ENCODE measurements at places on chromosomes 16 and 17. TPM values are rescaled to one million over a fixed set of nuclear protein-coding genes. Genes with fewer than 3 reads are reported as not detected.
A peak's percentile ranks its signal among the peaks of the same experiment; 100 is the strongest.

DNA sequence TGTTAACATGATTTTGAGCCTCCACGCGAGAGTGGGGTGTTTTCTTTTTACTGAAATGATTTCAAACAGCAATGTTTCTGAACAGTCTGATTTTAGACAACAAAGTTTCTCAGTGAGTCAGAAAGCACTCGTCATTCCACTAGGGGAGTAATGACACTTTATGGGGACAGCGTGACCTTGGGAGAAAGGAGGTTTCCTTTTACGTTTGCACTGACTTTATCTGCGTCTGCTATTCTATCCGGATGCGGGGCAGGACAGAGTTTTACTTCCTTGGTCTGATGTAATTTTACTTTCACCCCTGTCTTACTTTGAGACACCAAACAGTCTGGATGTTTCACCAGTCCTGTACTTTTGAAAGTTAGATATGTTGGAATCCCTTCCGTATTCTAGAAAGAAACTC, 20.7 kb downstream of the SLC47A1 start:
- H3K27me3 ChIP-seq: no peaks in the 10 kb centered on the region
- H3K36me3 ChIP-seq: no peaks in the 10 kb centered on the region
- DNase-seq: no peak
- H3K4me1 ChIP-seq: peaks cover 12% of the 10 kb centered on the region
- H3K27ac ChIP-seq: peak overlapping the region; percentile 66

DNA sequence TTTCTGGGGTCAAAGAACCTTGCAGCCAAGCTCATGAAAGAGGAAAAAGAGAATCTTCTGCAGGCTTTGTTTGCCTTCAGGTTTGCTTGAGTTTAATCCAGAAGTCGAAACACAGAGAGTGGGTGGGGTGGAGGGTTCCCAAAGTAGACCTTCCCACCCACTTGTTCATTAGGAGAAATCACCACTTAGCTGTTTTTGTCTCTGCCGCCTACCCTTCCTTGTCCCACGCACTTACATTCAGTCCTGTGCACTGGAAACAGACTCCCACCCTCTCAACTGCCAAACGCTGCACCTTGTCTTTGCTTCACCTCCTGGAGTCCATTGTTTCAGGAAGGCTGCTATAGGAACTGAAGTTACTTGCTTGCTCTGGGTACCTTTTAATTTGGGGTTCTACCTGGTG, 38.6 kb upstream of the RBFOX1 start:
- no peaks in the 10 kb centered on the region for H3K27me3 ChIP-seq
- H3K4me1 ChIP-seq: no peaks in the 10 kb centered on the region
- H3K36me3 ChIP-seq: no peaks in the 10 kb centered on the region
- H3K27ac ChIP-seq: no peak overlapping the region

DNA sequence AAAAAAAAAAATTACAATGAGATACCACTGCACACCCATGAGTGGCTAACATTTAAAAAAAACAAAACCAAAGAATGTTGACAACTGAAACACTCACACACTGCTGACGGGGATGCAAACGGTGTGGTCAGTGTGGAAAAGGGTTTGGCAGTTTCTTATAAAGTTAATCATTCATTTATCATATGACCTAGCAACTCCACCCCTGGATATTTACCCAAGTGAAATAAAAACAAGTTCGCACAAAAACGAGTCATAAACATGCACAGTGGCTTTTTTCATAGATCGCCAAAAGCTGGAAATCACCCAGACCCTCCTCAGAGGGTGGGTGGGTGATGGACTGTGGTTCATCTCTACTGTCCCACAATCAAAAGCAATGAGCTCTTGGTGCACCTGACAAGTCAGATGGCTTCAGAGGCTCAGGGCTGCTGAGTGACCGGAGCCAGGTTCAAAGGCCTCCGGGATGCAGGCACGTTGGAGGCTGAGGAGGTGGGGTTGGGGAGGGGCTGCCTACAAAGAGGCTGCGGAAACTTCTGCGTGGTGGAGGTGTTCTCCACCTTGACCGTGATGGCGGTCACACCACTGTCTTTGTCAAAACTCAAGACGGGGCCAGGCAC, 14.2 kb downstream of the RAB40B start:
- DNase-seq: no peak
- H3K27me3 ChIP-seq: no peaks in the 10 kb centered on the region
- H3K36me3 ChIP-seq: no peaks in the 10 kb centered on the region
- H3K27ac ChIP-seq: no peak overlapping the region
- peaks cover 1% of the 10 kb centered on the region for H3K4me1 ChIP-seq
- H3K4me3 ChIP-seq: no peak overlapping the region

DNA sequence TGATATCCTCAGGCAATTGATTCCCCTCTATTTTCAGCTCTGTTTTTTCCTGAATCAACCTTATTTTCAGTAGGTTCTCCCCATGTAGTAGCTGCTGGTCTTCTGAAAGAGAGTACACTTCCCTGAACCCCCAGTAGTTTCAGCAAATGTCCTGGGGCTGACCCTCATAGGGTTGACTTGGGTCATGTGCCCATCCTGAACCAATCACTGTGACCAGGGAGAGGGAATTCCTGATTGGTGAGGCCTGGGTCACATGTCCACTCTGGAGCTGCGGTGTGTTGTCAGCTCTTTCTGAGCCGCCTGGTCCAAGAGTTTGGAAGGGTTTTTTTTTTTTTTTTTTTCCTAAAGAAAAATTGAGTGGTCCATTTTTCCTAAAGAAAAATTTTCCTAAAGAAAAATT, 8.3 kb upstream of the ZKSCAN2 start:
- no peak for DNase-seq
- H3K4me3 ChIP-seq: no peak overlapping the region
- no peaks in the 10 kb centered on the region for H3K4me1 ChIP-seq
- no peak overlapping the region for H3K27ac ChIP-seq
- H3K36me3 ChIP-seq: no peaks in the 10 kb centered on the region
- no peaks in the 10 kb centered on the region for H3K27me3 ChIP-seq

GRCh38 chr16:22675745-22676540, 138.0 kb upstream of the HS3ST2 start:
- H3K4me3 ChIP-seq: no peak overlapping the region
- H3K4me1 ChIP-seq: no peaks in the 10 kb centered on the region
- H3K36me3 ChIP-seq: no peaks in the 10 kb centered on the region
- H3K27me3 ChIP-seq: no peaks in the 10 kb centered on the region
- DNase-seq: no peak

- DNase-seq: peak; percentile 71
- H3K27me3 ChIP-seq: no peaks in the 10 kb centered on the region
- H3K4me1 ChIP-seq: no peaks in the 10 kb centered on the region
- no peak overlapping the region for H3K4me3 ChIP-seq
- no peak overlapping the region for H3K27ac ChIP-seq
Observed at GRCh38 chr17:8785547-8786413, 13.4 kb downstream of the MFSD6L start.

The PRSS8 gene
- not detected for total RNA-seq

The ESRP2 gene
- 0.73 TPM for total RNA-seq
